Activated T-helper 1 cell treated with anti-CD3 and anti-CD28 coated beads, Interleukin-12 subunit alpha, Interleukin-12 subunit beta, Interleukin-2, Interleukin-4 antibody, amounts not matched to agents 30 ng/mL and 10 ng/mL and 1 ng/mL, durations not matched to agents 14 hours and 24 hours and 36 hours (primary cell): ENCODE measurements at places on chromosomes 1 and 21. TPM values are rescaled to one million over a fixed set of nuclear protein-coding genes. Genes with fewer than 3 reads are reported as not detected.

DNA sequence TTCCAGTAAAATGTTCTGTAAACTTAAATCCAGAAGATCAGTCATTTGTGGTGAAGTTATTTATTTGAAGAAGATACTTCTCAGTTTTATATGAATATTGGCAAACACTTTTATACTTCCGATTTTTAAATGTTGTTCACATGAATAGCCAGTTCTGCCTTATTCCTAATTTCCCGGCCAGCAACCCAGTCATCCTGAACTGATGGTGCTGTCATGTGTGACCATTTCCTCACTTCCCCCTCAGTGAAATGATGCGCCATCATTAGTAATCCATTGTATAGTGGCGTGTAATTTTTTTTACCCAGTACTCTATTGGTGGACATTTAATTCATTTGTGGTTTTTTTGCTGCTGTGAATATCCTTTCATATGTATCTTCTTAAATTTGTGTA, 16.4 kb downstream of the GPSM2 start:
- no peak overlapping the region for H3K27ac ChIP-seq
- DNase-seq, result no peak
- no peaks in the 10 kb centered on the region for H3K4me1 ChIP-seq
- peaks cover 11% of the 10 kb centered on the region for H3K36me3 ChIP-seq

- no peaks in the 10 kb centered on the region for H3K36me3 ChIP-seq
- no peaks in the 10 kb centered on the region for H3K4me1 ChIP-seq
- no peak for DNase-seq
- H3K27ac ChIP-seq, result no peak overlapping the region
- H3K4me3 ChIP-seq, result no peak overlapping the region
- no peaks in the 10 kb centered on the region for H3K27me3 ChIP-seq
Observed at GRCh38 chr1:59751004-59751395, 63.7 kb upstream of the HOOK1 start.

GRCh38 chr21:42189860-42190485, 29.0 kb upstream of the ABCG1 start:
- peak; percentile 34 for DNase-seq
- peaks cover 2% of the 10 kb centered on the region for H3K27me3 ChIP-seq
- H3K4me1 ChIP-seq, result peaks cover 79% of the 10 kb centered on the region
- peaks cover 14% of the 10 kb centered on the region for H3K36me3 ChIP-seq
- peak overlapping the region; percentile 13 for H3K27ac ChIP-seq

- no peak for DNase-seq
- no peak overlapping the region for H3K4me3 ChIP-seq
- H3K27me3 ChIP-seq, result no peaks in the 10 kb centered on the region
- H3K27ac ChIP-seq, result no peak overlapping the region
- H3K36me3 ChIP-seq, result peaks cover 13% of the 10 kb centered on the region
- peaks cover 8% of the 10 kb centered on the region for H3K4me1 ChIP-seq
Observed at GRCh38 chr1:167983797-167984420, 47.0 kb upstream of the MPC2 start.

CASZ1 gene
- 8.0 and 11.7 TPM in 2 replicates for total RNA-seq

VWA5B1 gene
- 0.05 TPM in 1 of 2 replicates, not detected in the other for total RNA-seq

GREM2 gene
- total RNA-seq, result 0.05 TPM in 2 replicates

NOTCH2 gene
- 110 and 111 TPM in 2 replicates for total RNA-seq
